Stomach (tissue), 19 donors: ENCODE measurements at places on chromosomes 4 and X. TPM values are rescaled to one million over a fixed set of nuclear protein-coding genes. Genes with fewer than 3 reads are reported as not detected.

The EREG gene
- 1.8 TPM for total RNA-seq

DNA sequence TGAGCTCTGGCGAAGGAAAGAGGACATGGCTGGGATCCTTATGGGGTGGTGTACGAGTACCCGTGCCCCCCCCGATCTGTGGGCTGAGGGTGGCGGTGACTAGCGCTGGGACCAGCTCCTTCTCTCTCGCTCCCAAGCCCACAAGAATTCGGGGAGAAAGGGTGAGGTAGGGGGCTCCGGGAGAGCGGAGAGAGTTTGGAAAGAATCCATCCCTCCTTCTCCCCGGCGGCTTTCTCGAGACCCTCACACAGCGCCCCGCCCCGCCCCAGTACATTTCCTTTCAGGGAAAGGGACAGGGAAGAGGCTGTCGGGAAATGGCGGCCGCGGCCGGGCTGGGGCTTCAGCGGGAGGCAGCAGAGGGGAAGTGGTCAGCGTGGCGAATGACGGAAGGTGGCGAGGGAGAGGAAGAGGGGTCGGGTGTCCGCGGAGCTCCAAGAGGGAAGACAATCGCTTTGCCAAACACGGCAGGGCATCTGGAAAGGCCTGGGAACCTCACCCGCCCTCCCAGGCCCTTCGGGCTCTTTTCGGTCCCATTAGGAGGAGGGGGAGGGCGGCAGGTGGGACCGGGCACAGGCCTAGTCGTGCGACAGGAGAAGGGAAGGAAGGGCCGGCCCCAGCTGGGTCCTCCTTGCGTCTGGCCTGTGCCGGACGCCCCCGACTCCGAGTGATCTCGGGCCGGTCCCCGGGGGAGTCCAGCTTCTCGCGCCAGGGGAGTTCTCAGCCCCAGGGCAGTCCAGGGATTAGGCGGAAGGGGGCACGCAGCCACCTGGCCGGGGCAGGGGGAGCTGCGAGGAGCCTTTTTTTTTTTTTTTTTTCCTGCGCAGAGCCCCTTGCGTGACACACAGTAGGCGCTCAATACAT is 10.2 kb downstream of the HNRNPH2 start:
- peak overlapping the region; percentile 54 for H3K4me3 ChIP-seq
- H3K4me1 ChIP-seq: no peaks in the 10 kb centered on the region
- H3K27ac ChIP-seq: peak overlapping the region; percentile 88
- H3K36me3 ChIP-seq: peaks cover 5% of the 10 kb centered on the region
- no peaks in the 10 kb centered on the region for H3K27me3 ChIP-seq

DNA sequence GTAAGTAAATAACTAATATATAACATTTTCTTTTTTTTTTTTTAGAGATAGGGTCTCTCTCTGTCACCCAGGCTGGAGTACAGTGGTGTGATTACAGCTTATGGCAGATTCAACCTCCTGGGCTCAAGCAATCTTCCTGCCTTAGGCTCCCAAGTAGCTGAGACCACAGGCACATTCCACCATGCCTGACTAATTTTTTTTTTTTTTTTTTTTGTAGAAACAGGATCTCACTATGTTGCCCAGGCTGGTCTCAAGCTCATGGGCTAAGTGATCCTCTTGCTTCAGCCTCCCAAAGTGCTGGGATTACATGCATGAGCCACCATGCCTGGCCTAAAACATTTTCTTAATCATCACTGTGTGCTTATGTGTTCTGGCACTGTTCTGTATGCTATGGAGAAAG is 32.8 kb downstream of the MGARP start:
- no peak for DNase-seq
- no peak overlapping the region for H3K4me3 ChIP-seq
- H3K27me3 ChIP-seq: no peaks in the 10 kb centered on the region
- H3K27ac ChIP-seq: no peak overlapping the region
- H3K36me3 ChIP-seq: no peaks in the 10 kb centered on the region

GRCh38 chr4:2482192-2482591 is 13.3 kb downstream of the RNF4 start:
- H3K4me3 ChIP-seq: no peak overlapping the region
- no peaks in the 10 kb centered on the region for H3K36me3 ChIP-seq
- H3K27me3 ChIP-seq: no peaks in the 10 kb centered on the region
- no peak for DNase-seq
- peak overlapping the region; percentile 25 for H3K27ac ChIP-seq
- peaks cover 100% of the 10 kb centered on the region for H3K4me1 ChIP-seq

DNA sequence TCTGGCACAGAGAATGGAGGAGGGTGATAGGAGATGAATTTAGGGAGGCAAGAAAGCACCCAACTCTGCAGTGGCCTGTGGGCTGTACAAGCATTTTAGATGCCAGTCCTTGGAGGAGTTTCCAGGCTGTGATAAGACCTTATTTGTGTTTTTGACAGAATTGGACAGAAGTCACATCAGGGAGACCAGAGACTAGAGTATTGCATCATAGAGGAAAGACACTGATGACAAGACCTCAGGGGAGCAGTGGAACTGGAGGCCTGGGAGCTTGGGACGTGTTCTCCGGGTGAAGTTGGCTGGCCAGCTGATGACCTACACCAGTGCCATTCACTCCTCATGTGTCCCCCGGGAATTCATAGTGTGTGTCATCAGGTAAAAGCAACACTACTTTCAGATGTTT is 284.0 kb upstream of the ZFP42 start:
- no peak for DNase-seq
- no peak overlapping the region for H3K27ac ChIP-seq
- H3K27me3 ChIP-seq: no peaks in the 10 kb centered on the region
- no peaks in the 10 kb centered on the region for H3K36me3 ChIP-seq
- H3K4me3 ChIP-seq: no peak overlapping the region

- no peaks in the 10 kb centered on the region for H3K4me1 ChIP-seq
- H3K27ac ChIP-seq: no peak overlapping the region
- H3K36me3 ChIP-seq: no peaks in the 10 kb centered on the region
- no peak overlapping the region for H3K4me3 ChIP-seq
Observed at GRCh38 chrX:14291666-14292500, 237.5 kb upstream of the GLRA2 start.

DNA sequence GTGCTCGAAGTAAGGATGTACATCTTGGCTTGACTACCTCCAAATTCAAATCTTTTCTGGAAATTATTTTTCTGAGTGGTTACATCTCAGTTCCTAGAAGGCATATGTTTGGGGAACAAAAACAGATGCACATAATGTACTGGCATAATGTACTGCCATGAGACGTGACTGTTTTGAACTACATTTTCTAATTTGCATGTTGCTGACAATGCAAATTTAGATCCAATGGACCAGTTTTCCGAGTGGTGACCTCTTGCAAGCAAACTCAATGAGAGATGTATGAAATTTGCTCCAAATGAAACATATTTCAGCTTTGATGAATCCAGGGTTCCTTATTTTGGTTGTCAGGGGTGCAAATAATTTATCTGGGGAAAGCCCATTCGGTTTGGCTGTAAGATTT is 694.3 kb downstream of the GRXCR1 start:
- H3K27ac ChIP-seq: no peak overlapping the region
- no peak for DNase-seq
- H3K36me3 ChIP-seq: no peaks in the 10 kb centered on the region
- H3K4me3 ChIP-seq: no peak overlapping the region

DNA sequence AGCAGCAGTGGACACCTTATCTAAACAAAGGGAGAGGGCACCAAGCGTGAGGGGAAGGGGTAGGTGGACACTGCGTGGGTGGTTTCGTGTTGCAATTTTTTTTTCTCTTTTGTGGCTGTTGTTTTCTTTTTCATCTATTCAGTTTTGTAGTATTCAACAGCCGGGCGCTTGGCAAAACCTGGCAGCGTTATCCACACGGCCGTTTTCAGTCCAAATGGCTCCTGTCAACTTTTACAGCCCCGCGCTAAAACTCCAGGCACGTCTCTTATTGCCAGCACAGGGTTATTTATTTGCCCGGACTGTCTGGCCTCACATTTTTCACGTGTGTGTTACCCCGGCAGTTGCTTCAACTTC is 192.2 kb downstream of the BCOR start:
- H3K4me1 ChIP-seq: no peaks in the 10 kb centered on the region
- no peaks in the 10 kb centered on the region for H3K36me3 ChIP-seq
- H3K4me3 ChIP-seq: no peak overlapping the region
- DNase-seq: no peak
- no peak overlapping the region for H3K27ac ChIP-seq

- no peaks in the 10 kb centered on the region for H3K27me3 ChIP-seq
- H3K36me3 ChIP-seq: no peaks in the 10 kb centered on the region
- H3K4me3 ChIP-seq: no peak overlapping the region
- H3K4me1 ChIP-seq: no peaks in the 10 kb centered on the region
Observed at GRCh38 chr4:3775005-3775404, 8.8 kb downstream of the ADRA2C start.
